ENCODE measurements at places on chromosomes 4 and X.

DNA sequence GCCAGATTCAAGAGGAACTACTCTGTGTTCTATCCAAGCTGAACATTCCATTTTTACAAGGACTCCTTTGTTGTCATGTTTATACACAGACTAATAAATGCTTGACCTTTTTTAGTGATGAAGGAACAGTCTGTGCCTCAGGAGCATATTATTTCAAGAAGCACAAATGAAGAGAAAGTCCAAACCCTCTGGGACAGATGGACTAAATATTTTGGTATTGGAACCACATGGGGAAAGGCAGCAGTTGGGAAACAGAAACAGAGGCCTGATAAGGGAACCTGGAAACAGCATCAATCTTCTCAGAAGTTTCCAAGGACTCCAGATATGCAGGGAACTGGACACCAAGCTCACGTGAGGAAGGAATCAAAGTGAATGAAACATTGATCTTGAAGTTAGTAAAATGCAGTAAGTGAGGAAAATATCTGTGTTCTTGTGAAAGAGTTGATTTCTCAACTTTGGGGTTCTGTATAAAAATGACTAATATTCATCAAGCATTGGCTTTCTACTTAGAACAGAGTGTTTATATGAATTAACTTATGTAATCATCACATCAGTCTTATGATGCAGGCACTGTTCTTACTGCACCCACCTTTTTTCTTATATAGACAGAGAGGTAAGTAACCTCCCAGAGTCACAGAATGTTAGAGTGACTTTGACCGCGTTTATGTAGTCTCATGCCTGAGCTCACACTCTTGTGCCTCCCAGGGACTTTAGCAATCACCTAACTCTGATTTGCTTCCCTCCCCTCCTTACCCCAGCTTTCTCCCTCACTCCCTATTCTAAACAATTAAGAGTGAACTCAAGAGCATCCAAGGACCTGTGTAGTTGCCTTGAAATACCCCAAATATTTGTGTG is 148.9 kb upstream of the JADE1 start:
- no peak for DNase-seq

- DNase-seq: no peak
Measured at GRCh38 chrX:75131973-75132627, 24.0 kb downstream of the ABCB7 start.

- no peak for DNase-seq
Measured at GRCh38 chrX:103562801-103563200, 22.5 kb upstream of the TCEAL4 start.

GRCh38 chrX:155218777-155219176 is 2.5 kb downstream of the VBP1 start:
- DNase-seq: no peak

DNA sequence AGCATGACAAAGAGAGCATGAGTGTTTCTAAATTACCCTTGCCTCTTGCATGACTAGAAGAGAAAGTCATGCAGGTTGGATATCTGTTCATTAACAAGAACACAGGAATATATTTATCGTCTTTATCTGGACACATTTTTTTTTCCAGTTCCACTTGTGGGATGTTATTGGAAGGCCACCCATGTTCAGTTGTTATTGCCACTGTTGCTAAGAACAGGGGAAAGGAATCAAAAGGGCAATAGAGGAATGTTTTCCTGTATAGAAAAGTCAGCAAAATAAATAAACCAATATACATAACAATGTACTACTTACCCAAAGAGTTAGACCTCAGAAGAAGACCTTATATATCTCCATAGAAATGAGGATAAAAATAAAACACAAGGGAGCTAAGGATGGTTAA is 270.1 kb downstream of the QDPR start:
- DNase-seq: no peak

DNA sequence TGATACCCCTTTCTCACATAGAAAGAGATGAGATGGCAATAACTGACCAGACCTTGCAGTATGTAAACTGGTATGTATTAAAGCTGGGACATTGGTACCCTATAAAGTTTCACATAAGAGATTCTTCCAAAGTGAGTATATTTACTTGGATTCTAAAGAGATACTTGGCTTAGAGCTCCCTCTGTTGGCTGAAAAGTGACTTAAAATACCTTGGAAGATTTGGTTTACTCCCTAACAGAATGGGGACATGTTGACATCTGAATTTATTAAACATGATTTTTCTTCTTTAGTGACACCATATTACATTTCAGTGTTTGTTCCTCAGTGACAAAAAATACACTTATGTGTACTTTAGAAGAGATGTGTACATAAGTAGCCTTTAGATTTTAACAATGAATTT is 47.9 kb upstream of the RGN start:
- no peak for DNase-seq

- DNase-seq: no peak
Measured at GRCh38 chr4:123588631-123589241, 192.1 kb downstream of the SPRY1 start.

DNA sequence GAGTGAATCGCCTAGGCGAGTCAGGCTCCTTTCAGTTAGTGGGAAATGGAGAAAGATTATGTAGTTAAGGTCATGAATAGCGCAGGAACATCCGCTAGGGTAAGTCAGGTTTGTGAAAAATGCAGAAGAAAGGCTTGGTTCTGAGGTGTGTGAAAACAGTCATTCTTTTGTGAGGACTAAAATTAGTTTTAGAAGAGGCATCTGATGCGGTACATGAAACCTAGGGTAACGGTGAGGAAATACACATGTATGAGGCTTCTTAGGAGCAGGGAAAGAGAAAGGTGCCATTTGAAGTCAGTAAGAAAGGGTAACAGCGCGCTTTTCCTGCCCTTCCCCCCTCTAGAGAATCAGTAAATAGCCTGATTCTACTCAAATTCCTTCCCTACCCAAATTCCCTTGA is 570 bp upstream of the RNF128 start:
- DNase-seq: no peak

DNA sequence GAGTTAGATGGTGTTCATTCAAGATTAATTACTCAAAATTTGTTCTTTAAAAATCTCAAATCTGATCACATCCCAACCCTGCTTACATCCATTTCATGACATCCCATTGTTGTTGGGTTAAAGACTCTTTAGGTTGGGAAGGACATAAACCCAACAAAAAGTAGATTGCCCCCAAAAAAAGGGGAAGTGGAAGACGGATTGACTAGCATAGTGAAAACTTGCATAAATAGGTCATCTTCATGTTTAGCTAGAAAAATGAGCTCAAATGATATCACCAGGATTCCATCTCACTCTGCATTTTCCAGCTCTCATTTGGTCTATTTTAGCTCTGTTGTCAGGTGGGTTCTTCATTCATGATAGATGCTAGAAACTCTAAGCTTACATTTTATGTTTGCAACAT is 18.5 kb upstream of the TET2 start:
- DNase-seq: no peak

GRCh38 chr4:25290490-25291067 is 22.0 kb upstream of the ZCCHC4 start:
- no peak for DNase-seq

DNA sequence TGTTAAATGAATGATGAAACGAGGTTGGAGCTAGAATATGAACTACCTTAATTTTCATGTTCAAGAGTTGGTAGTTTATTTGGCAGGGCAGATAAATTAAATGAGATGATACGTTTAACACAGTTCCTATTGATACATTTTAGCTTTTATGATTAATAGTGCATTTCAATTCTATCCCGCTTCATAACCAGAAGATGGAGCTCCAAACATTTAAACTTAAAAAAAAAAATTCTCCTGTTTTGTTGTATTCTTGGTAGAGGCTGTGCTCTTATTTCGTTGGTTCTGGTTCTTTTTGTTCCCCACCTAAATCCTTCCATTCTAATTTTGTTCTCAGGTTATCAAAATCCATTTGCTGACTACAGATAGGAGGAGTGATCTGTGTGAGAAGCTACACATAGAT is 71.8 kb upstream of the PTPN13 start:
- DNase-seq: no peak

- no peak for DNase-seq
Measured at GRCh38 chr4:63505714-63506460, 903.4 kb downstream of the TECRL start.

DNA sequence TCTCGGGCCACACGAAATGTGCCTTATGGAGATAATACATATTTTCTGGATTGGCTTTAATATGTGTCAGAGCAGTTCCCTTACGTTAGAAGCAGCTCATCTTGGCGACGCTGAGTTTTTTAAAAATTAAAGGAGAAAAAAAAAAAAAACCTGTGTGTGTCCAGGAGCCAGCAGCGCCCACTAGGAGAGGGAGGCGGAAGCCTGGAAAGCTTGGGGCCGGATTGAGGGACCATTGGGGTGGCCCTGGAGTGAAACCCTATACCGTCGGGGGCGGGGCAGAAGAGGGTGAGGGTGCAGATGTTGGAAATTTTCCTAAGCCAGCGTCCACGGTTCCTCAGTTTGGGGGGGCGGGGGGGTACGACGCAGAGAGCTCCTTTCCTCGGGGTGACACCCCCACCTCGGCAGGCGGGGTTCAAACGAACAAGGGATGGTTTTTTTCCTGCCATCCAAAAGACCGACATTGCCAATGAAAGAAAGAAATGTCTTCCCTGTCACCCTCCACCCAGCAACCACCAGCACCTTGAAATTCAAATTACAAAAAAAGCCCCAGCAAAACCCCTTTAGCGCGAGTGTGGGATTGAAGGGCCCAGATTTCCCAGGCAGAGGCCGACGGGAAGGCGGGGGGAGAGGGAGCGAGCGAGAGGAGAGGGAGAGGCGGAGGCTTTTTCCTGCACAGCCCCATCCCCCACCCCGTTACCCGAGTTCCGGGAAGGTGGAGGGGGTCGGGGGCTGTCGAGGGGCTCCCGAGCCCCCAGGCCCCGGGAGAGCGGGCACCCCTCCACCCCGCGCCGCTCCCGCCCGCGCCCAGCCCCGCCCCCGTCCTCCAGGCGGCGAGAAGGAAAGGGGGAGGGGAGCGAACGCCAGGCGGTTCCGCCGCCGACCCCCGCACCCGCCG is 859 bp downstream of the SMARCA1 start:
- no peak for DNase-seq

- DNase-seq: no peak
Measured at GRCh38 chr4:123193802-123194367, 202.7 kb upstream of the SPRY1 start.

DNA sequence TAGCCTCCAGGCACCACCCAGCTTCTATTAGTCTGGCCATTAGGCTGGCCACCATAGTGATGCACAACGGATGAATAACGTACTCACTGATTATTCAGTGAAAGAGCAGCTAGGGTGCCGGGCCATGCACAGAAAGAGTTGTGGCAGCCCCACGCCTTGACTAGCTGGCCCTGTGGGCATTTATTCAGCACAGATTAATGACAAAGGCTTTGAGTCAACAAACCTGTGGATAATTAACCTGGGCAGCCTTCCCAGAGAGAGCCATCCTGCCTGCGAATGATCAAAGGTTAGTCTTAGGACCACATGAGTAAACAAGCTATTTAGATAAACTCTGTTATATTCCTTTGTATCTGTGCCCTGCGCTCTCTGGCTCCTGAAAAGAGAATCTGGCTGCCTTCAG is 37.2 kb downstream of the MAP9 start:
- no peak for DNase-seq

- no peak for DNase-seq
Measured at GRCh38 chr4:152976212-152976761, 40.2 kb downstream of the FHDC1 start.

GRCh38 chr4:154124539-154125255 is 335.8 kb upstream of the SFRP2 start:
- DNase-seq: no peak

All from esophagus muscularis mucosa (tissue), 4 donors.